ENCODE measurements at places on chromosomes 5 and 9.

DNA sequence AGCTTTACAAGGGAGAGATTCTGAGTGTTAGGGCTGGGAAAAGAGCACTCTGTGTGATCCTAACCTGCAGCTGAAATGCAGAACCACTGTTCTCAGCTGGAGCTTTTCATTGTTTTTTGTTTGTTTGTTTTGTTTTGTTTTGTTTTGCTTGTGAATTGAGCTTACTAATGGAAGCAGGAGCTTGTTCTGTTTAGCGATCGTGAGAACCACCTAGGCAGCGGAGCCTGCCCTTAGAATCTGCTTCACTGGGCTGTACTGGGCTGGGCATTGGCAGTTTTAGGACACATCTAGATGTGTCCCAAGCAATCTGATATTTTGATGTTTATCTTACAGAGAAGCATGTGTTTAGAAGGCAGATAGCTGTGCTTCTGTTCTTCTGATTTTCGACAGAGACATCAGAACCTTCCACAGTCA lies 14.3 kb downstream of the SYK start:
- DNase-seq, result no peak

GRCh38 chr9:27151693-27152404 lies 42.8 kb downstream of the TEK start:
- no peak for DNase-seq

GRCh38 chr9:32171339-32171738 lies 213.1 kb upstream of the ACO1 start:
- DNase-seq, result no peak

- DNase-seq, result no peak
These were observed 25.4 kb upstream of the EXOC3 start for GRCh38 chr5:417301-418161.

- DNase-seq, result no peak
These were observed 29.5 kb downstream of the S1PR3 start for GRCh38 chr9:89020754-89021153.

DNA sequence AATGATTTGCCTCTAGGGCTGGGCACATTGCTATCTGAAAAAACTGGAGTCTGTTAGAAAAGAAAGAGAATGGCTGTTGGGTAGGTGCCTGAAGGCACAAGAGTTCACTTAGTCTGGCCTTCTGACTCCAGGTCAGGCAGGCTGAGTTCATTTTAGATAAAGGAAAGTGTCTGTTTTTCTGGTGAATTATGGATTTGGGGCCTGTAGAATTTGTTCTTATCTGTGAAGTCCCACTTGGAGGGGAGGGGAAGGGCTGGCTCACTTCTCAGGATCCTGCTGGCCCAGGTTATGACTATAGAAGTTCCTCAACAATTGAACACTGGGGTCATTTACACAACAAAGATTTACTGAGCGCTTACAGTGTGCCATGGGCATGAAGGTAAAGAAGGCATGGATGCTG lies 11.5 kb upstream of the SEPTIN8 start:
- DNase-seq, result no peak

DNA sequence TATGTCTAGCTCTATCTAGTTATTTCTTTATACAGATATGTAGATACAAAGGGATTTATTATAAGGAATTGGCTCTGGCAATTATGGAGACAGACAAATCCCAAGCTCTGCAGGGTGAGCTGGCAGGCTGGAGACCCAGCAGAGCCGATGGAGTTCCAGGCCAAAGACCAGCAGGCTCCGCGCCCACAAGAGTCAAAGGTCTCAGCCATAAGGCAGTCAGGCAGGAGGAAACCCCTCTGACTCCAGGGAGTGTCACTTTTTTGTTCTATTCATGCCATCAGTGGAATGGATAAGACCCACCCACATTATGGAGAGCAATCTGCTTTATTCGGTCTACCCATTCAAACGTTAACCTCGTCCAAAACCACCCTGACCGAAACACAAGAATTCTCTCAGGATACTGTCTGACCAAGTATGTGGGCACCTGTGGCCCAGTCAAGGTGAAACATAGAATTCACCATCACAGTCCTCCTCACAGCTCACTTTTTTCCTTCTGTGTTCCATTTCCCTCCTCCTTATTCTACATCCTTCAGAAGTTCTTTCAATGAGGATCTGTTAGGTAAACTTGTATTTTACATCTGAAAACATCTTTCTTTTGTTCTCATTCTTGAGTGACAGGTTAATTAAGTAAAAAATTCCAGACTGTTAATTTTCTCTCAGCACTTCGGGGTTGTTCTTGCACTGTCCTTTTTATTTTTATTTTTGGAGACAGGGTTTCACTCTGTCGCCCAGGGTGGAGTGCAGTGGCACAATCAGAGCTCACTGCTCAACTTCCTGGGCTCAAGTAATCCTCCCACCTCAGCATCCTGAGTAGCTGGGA lies 21.2 kb downstream of the RNF130 start:
- DNase-seq, result no peak

- no peak for DNase-seq
These were observed 13.0 kb upstream of the CEP120 start for GRCh38 chr5:123436201-123436600.

DNA sequence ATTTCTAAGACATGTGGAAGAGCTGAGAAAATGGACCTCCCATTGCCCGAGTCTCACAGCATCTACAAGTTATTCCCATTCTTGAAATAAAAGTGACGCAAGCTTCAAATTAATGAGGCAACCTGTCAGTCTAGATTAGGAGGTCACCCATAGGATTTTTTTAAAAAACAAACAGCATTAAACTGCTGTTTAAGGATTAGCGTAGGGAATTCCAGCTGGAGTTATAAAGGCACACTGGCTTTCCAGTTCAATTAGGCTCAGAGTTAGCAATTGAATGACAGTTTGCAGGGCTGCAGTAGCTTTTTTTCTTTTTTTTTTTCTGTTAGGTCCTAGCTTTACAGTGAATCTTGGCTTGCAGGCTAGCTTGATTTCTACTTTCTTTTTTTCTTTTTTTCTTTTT lies 16.2 kb downstream of the PRKACG start:
- no peak for DNase-seq

DNA sequence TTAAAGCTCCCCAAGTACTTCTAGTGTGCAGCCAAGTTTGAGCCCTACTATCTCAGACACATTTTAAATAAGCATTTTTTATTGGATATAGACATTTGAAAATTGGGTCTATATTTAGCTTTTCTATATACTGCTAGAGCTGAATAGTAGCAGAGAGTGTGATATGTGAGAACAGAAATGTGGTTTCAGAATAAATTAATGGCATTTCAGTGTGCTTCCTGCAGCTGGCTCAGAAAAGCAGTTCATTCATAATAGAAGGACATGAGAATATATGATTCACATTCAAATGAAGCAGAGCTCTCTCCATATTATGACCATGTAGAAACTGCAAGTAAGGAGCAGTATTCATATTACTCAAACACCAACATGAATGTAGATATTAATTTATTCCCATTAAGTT lies 464.0 kb downstream of the PTPRD start:
- no peak for DNase-seq

DNA sequence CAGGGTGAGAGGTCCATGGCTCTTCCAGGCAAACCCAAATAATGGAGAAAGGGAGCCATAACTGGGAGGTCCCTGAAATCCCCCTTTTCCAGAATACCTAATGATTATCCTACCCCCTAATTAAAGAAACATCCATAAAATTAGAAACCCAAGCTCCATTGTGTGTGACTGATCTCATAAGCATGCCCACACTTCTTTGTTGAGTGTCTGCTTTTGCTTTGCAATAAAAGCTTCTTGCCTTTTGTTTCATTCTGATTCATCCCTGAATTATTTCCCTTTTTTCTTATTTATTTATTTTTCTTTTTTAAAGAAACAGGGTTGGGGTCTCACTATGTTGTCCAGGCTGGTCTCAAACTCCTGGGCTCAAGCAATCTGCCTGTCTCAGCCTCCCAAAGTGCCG lies 33.1 kb downstream of the BTF3 start:
- no peak for DNase-seq

- DNase-seq, result no peak
These were observed 119.8 kb downstream of the GABRG2 start for GRCh38 chr5:162187371-162187770.

- DNase-seq, result no peak
These were observed 93.0 kb downstream of the MAMDC2 start for GRCh38 chr9:70136632-70137031.

DNA sequence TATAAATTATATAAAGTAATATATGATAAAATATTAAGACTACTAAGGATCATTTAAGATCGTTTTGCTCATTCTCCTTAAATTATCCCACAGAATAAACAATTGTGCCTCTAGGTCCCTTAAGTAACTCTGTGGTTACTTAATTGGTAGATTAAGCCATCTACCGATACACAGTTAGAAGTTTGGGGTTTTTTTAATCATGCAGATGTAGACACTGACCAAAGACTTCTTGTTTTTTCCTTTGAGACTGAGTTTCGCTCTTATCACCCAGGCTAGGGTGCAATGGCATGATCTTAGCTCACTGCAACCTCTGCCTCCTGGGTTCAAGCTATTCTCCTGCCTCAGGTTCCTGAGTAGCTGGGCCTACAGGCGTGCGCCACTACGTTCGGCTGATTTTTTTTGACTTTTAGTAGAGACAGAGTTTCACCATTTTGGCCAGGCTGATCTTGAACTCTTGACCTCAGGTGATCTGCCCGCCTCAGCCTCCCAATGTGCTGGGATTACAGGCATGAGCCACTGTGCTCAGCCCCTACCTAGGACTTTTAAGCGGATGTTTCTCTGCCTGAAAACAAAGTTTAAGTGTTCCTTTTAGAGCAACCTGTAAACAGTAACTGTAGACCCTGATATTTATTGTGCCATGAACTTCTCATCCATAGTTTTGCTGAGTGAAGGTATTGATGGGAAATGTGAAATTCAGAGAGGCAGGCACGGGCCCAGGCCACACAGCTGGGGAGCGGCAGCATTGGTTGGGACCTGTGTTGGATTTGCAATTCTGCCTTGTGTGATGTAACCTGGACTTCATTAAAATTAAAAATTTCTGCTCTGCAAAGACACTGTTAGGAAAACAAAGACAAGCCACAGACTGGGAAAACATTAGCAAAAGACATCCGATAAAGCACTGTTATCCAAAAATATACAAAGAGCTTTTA lies 11.6 kb downstream of the CEL start:
- no peak for DNase-seq

GRCh38 chr9:90499761-90500160 lies 142.9 kb downstream of the DIRAS2 start:
- DNase-seq, result no peak

DNA sequence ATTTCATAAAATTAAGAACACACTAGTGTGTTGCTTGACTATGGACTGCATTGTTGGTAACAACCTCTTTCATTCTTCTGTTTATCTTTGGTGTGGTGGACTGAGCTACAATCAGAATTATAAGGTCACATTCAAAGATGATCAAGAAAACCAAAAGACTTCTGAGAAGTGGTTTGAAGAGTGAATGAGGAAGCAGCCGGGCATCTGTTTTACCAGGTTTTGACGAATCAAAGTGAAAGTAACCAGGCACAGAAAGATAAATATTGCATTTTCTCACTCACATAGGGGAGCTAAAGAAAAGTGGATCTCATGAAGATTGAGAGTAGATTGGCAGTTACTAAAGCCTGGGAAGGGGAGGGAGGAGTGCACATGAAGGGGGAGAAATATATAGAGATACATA lies 589.1 kb downstream of the ZNF608 start:
- DNase-seq, result no peak

DNA sequence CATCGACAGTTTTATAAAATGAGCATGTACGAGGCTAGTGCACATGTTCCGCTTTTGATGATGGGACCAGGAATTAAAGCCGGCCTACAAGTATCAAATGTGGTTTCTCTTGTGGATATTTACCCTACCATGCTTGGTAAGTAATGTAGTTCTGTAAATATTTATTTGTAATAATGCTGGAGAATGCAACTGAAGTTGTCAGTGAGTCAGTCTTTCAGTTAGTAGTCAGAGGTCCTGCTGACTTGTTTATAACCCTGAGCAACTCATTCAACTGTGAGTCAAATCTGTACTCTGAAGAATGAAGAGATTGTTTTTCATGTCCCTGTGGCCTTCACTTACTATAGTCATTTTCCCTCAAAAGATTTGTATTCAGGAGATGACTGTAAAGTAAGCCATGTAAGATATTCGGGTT lies 28.4 kb upstream of the GPR150 start:
- no peak for DNase-seq

DNA sequence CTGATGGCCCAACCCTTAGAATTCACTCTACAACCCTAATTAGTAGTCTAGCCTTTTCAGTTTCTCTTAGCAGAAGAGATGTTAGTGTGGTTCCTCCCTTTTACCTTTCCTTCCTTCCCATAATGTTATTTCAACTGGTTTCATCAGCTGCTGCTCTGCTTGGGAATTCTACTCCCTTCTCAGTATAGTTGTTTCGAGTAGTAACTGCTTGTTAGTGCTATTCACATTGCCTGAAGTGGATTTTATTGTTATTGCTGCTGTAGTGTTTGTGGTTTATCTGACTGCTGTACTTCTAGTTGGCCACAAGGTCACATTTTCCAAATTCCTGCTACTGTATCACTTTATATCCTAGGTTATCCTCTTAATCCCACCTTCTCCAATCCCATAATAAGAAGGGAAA lies 29.7 kb downstream of the SMIM15 start:
- no peak for DNase-seq

GRCh38 chr9:113516840-113517577 lies 53.5 kb downstream of the RGS3 start:
- DNase-seq, result no peak

GRCh38 chr5:92941806-92942205 lies 639.2 kb downstream of the NR2F1-AS1 start:
- no peak for DNase-seq

DNA sequence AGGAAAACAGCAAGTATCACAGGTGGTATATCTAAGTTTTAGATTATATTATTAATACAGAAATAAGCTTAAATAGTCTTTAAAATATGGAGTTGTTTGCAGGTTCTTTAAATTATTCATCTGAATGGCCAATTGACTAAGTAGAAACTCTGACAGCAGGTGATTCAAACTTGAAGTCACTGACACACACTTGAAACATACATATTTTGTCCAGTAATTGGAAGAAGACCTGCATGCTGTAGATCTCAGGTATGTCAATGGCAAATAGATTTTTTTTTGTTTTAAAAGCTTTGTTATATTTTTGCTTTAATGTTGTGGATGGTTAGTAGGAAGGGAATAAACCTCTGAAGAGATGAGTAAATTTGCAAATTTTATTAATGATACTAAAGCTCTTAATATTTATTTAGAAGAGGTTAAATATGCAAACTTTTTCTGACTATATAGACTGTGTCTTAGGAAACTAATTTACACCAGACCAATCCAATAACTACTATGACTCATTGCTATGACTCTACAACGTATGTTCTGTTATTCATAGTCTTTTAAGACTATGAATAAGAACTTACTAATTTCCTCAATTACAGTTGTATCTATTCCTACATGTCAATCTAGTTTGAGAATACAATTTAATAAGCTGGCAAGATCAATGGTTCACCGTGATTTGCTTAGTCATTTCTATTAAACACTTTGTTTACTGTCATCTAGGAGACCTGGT lies 53.9 kb upstream of the RORB start:
- no peak for DNase-seq

DNA sequence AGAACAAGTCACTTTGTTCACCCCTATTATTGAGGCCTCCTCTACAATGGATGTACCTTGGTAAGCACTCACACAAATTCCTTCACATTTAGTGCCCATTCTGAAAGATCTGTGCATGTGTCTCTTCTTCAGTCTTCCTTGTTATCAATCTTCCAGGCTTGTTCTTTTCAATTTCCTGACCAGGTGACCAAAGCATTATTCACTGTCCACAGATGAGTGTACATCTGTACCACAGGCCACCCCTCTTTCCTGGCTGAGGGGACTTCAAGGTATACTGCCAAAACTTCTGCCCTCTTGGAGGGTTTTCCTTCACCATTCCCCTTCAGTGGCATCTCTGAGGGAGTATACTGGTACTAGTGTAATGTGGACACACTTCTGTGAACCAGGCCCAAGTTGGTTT lies 25.5 kb upstream of the STOM start:
- DNase-seq, result no peak
